ENCODE measurements at places on chromosomes 1 and 21.

GRCh38 chr1:51576923-51577322 lies 40.0 kb upstream of the OSBPL9 start:
- DNase-seq = no peak

- DNase-seq = no peak
These were observed 36.0 kb upstream of the IRF2BP2 start for GRCh38 chr1:234645964-234646363.

- no peak for DNase-seq
These were observed 106.4 kb downstream of the ZC3H11B start for GRCh38 chr1:219506473-219506899.

GRCh38 chr1:912740-913301 lies 10.9 kb upstream of the SAMD11 start:
- peak; percentile 53 for DNase-seq

GRCh38 chr1:49298304-49298703 lies 521.6 kb upstream of the BEND5 start:
- peak; percentile 7 for DNase-seq

DNA sequence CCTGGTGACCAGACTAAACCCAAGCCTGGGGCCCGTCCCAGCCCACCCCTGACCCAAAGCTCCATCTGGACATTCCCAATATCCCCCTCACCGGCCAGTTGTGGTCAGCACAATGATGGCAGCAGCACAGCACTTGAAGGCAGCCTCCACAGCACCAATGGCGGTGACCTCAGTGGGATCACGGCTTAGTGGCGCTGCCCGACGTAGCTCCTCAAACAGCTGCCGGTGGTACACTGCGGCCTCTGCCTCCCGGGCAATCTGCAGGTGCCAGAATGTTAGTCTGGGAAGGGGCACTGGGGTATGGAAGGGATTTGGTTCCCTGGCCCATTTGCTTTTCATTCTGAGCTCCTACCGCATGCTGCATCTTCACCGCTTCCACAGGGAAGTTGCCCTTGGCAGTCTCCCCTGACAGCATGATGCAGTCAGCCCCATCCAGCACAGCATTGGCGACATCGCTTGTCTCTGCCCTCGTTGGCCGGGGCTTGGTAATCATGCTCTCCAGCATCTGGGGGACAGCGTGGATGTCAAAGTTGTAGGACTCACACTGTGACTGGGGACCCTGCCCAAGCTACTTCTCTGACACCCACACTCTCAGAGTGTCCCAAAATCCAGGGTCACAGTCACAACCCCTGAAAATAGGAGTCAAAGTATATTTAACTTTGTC lies 8.0 kb downstream of the PKLR start:
- no peak for DNase-seq

DNA sequence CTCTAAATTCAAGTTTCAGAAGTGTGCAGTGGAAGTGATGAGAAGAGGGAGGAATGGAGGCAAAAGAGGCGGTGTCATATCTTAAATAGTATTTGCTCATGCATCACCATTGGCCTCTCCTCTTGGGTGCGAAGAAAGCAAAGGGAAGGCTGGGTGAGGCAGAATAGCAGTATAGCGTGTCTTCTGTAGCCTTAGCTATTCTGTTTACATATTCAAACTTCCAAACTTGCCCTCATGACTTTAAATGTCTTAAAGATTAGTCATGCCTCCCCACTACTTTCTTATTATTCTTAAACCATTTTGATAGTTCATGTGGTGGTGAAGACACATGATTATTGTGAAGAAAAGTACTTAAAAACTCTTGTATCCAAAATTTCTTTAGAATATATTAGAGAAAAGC lies 104.6 kb upstream of the TENT5C start:
- DNase-seq = peak; percentile 6

DNA sequence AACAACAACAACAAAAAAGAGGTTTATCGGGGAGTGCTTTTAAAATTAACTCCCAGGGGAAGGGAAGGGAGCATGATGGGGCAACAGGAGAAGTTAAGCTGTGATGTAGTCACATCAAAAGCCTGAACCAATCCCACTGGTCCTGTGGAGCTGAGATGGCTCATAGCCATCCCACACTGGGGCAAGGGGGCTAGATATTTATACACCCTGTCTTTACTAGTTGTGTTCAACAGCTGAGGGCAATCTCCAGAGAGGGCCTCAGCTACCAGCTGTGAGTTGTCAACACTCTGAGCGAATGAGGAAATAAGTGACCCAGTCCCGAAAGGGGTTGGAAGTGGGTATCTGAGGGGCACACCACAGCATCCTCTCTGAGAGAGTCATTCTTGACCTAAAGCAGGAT lies 31.0 kb upstream of the CREG1 start:
- no peak for DNase-seq

- no peak for DNase-seq
These were observed 68.0 kb downstream of the TRIM11 start for GRCh38 chr1:228338521-228339051.

- DNase-seq = no peak
These were observed 61.8 kb downstream of the PLPP3 start for GRCh38 chr1:56517404-56518130.
